Naive thymus-derived CD8-positive, alpha-beta T cell (primary cell): ENCODE measurements at places on chromosomes 7 and 10. TPM values are rescaled to one million over a fixed set of nuclear protein-coding genes. Genes with fewer than 3 reads are reported as not detected.

- DNase-seq: no peak
- H3K4me3 ChIP-seq: no peak overlapping the region
- no peaks in the 10 kb centered on the region for H3K27me3 ChIP-seq
- no peak overlapping the region for H3K27ac ChIP-seq
Measured at GRCh38 chr7:107122486-107122911, 46.3 kb upstream of the HBP1 start.

- peaks cover 6% of the 10 kb centered on the region for H3K36me3 ChIP-seq
- no peak overlapping the region for H3K4me3 ChIP-seq
- no peak overlapping the region for H3K27ac ChIP-seq
- DNase-seq: no peak
- H3K27me3 ChIP-seq: peaks cover 3% of the 10 kb centered on the region
Measured at GRCh38 chr10:63795094-63795860, 274.1 kb downstream of the REEP3 start.

- no peak overlapping the region for H3K4me3 ChIP-seq
- DNase-seq: no peak
- H3K27me3 ChIP-seq: peaks cover 7% of the 10 kb centered on the region
- H3K36me3 ChIP-seq: no peaks in the 10 kb centered on the region
- no peaks in the 10 kb centered on the region for H3K4me1 ChIP-seq
Measured at GRCh38 chr10:59376846-59377245, 14.5 kb upstream of the FAM13C start.

DNA sequence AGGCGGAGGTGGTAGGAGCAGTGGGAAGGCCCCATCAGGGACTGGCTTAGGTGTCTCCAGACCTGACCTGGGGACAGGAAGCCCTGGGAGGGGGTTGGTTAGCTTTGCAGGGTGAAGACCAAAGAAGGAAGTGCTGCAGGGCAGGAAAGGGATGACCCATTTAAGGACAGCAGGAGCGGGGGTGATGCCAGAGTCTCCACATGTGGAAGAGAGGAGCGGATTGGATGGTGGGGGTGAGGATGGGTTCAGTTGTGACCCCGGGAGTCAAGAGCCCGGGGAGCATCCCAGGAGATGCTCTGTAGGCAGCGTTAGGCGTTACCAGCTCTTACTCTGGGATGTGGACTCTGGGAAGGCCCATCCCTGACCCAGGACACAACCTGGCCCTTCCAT, 3.1 kb upstream of the LDB3 start:
- DNase-seq: no peak
- no peaks in the 10 kb centered on the region for H3K36me3 ChIP-seq
- no peaks in the 10 kb centered on the region for H3K4me1 ChIP-seq

Gene SRGN
- 70.7 TPM for total RNA-seq

- no peak within 1 kb of the TSS for H3K4me3 ChIP-seq
- peak within 1 kb of the TSS; percentile 47 for H3K27ac ChIP-seq
Measured at GRCh38 chr7:94394437-94395140, at the start of gene COL1A2. TSS of gene COL1A2 (plus strand) at chr7:94394895. CDS start at chr7:94395032, 137 bp downstream.

DNA sequence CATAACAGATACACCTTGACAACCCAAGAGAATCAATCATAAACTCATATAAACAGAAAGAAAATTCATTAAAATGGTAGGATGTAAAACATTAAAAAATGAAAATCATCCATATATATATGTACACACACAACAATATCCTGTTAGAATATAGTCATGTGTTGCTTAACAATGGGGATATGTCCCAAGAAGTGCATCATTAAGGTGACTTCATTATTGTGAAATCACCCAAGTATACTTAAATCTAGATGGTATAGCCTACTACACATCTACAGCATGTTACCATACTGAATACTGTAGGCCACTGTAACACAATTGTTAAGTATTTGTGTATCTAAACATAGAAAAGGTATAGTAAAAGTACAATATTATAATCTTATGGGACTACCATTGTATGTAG, 115.8 kb upstream of the TMEM168 start:
- H3K27me3 ChIP-seq: no peaks in the 10 kb centered on the region
- no peak overlapping the region for H3K4me3 ChIP-seq
- H3K4me1 ChIP-seq: peaks cover 3% of the 10 kb centered on the region
- H3K36me3 ChIP-seq: peaks cover 49% of the 10 kb centered on the region

GRCh38 chr10:101693978-101694673, 844 bp downstream of the FBXW4 start:
- DNase-seq: peak; percentile 67
- no peaks in the 10 kb centered on the region for H3K27me3 ChIP-seq
- H3K4me1 ChIP-seq: peaks cover 42% of the 10 kb centered on the region
- H3K36me3 ChIP-seq: peaks cover 13% of the 10 kb centered on the region

Gene GOT1
- 13.2 TPM for total RNA-seq

DNA sequence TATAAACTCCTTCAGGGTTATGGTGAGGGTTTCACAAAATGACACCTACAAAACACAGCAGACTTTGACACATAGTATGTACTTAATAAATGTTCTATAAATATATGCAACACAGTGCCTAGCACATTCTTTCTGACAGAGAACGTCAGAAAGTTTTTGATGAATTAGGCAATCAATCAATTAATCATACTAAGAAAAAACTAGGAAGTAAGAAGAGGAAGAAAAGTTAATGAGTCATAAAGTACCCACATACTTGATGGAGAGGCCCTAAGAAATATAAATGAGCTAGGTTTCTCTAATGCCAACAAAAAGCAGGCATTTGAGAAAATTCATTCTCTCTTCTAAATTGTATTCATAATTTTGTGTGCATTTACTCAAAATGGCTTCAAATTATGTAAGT, 192.7 kb upstream of the VWC2 start:
- H3K4me3 ChIP-seq: no peak overlapping the region
- H3K4me1 ChIP-seq: no peaks in the 10 kb centered on the region
- DNase-seq: no peak
- no peak overlapping the region for H3K27ac ChIP-seq
- H3K36me3 ChIP-seq: no peaks in the 10 kb centered on the region

Gene CCAR1
- 104 TPM for total RNA-seq

DNA sequence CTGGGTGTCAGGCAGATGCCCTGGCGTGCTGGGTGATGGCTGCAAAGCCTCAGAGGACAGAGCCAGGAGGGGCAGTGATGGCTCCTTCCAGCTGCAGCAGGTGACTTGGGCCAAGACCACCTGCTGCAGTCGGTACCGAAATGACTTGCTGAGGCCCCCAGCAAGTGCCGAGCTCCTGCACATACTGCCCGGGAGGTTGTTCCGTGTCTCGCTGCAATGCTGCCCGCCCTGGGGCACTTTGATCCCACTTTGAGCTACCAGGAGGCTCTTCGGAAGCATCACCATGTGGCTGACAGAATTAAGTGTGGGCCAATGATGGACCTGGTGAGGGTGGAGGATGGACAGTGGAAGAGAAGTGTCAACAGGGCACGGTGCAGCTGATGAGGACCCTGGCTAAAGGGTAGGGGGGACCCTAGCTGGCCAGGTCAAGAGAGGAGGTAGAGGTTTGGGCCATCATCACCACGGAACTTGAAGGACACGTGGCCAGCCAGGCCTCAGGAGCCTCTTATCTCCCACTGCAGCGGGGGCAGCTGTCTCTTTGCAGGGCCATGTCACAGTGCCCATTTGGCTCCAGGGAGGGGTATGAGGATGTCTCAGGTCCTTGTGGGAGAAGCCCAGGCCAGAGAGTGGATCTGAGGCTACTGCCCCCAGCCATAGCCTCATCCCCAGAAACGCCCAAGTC, 51.1 kb upstream of the NANOS1 start:
- no peak for DNase-seq
- no peak overlapping the region for H3K4me3 ChIP-seq
- H3K27me3 ChIP-seq: peaks cover 7% of the 10 kb centered on the region
- no peak overlapping the region for H3K27ac ChIP-seq

Gene ACBD7
- 1.2 TPM for total RNA-seq

GRCh38 chr7:151851782-151852181, 25.1 kb downstream of the PRKAG2 start:
- no peak for DNase-seq
- peaks cover 46% of the 10 kb centered on the region for H3K4me1 ChIP-seq
- H3K36me3 ChIP-seq: no peaks in the 10 kb centered on the region
- no peaks in the 10 kb centered on the region for H3K27me3 ChIP-seq
- H3K27ac ChIP-seq: no peak overlapping the region
- peak overlapping the region; percentile 43 for H3K4me3 ChIP-seq

Gene NUTM2E
- total RNA-seq: 0.96 TPM

Gene SORCS1
- total RNA-seq: not detected
